ENCODE measurements at places on chromosomes 4 and X. TPM values are rescaled to one million over a fixed set of nuclear protein-coding genes. Genes with fewer than 3 reads are reported as not detected.

PAGE2 gene
- not detected for polyA plus RNA-seq

SMIM10L2A gene
- 10.4 TPM for polyA plus RNA-seq

LRAT gene
- 0.71 TPM for polyA plus RNA-seq

POU4F2 gene
- polyA plus RNA-seq: not detected

ANXA10 gene
- 0.10 TPM for polyA plus RNA-seq

KLKB1 gene
- polyA plus RNA-seq: 2.8 TPM

HTN1 gene
- polyA plus RNA-seq: 0.07 TPM

HERC5 gene
- 6.0 TPM for polyA plus RNA-seq

SH3D19 gene
- 35.2 TPM for polyA plus RNA-seq

STK32B gene
- 11.1 TPM for polyA plus RNA-seq

FAM9C gene
- 0.25 TPM for polyA plus RNA-seq

G3BP2 gene
- 205 TPM for polyA plus RNA-seq

SPANXN4 gene
- polyA plus RNA-seq: not detected

PRDM5 gene
- 23.6 TPM for polyA plus RNA-seq

ARX gene
- polyA plus RNA-seq: not detected

OCIAD1 gene
- 296 TPM for polyA plus RNA-seq

IL2 gene
- polyA plus RNA-seq: not detected

VCX gene
- not detected for polyA plus RNA-seq

CT45A10 gene
- not detected for polyA plus RNA-seq

TLR8 gene
- polyA plus RNA-seq: 0.15 TPM

ERVMER34-1 gene
- polyA plus RNA-seq: 4.1 TPM

HNRNPD gene
- 698 TPM for polyA plus RNA-seq

GRCh38 chr4:5988086-5988845 lies 30.0 kb downstream of the C4orf50 start:
- DNase-seq: no peak

DNA sequence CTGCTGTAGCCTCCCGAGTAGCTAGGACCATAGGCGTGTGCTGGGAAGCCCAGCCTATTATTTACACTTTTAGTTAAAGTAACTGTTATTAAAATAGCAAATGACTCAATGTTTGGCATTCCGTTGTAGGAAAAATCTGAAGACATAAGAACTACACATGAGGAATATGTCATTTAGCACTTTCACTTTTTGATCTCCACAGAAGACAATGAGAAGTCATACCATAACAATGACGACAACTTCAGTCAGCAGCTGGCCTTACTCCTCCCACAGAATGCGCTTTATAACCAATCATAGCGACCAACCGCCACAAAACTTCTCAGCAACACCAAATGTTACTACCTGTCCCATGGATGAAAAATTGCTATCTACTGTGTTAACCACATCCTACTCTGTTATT lies 6.7 kb downstream of the GPR34 start:
- DNase-seq: no peak

DNA sequence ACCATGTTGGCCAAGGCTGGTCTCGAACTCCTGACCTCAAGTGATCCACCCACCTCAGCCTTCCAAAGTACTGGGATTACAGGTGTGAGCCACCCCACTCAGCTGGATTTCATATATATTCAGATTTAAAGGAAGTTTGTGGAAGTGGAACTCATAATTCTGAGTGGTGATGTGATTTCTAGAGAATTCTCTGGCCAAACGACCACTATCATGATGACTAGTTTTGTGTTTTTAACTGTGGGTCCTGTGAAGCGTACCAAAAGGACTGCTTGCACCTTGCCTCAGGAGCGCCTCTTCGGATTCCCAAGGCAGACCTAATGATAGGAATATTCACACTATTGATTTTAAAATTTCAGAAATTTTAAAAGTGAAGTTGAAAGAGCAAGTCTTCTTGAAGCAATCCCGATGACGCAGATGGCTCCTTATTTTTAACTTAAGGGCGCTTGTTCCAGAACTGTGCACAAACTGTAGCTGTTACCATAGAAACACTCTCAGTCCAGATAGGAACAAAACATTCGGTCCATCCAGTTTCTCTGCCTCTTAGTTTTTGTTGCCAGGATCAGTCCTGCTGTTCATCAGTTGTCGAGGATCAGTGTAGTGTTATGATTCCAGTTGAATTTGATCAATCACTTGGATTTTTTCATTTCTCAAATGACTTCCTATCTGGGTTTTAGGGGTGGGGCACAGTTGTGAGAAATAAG lies 51.7 kb upstream of the CLCN4 start:
- no peak for DNase-seq

- DNase-seq: no peak
Observed at GRCh38 chrX:9927698-9928482, 39.3 kb upstream of the CLDN34 start.

GRCh38 chrX:140949233-140949632 lies 53.2 kb upstream of the SPANXB1 start:
- DNase-seq: no peak

GRCh38 chrX:15989716-15990115 lies 133.6 kb upstream of the GRPR start:
- no peak for DNase-seq

DNA sequence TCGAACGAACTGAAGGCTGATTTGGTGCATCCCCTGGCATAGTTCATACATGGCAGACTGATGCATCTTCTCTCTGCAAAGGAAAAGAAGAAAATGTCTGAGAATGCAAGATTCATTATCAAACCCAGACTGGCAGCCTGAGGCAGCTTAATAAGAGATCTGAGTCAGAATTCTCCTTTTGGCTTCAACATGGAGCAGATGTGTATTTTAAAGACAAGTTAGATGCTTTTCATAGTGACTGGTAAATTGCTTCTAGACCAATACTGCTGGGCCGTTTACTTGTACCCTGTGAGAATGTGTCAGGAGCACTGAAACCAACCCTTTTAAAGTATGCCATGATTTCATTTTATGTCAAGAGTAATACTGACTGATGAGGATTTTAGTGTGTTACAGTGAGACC lies 322.0 kb downstream of the NR3C2 start:
- no peak for DNase-seq

- no peak for DNase-seq
Observed at GRCh38 chr4:100290585-100290984, 100.3 kb upstream of the DDIT4L start.

DNA sequence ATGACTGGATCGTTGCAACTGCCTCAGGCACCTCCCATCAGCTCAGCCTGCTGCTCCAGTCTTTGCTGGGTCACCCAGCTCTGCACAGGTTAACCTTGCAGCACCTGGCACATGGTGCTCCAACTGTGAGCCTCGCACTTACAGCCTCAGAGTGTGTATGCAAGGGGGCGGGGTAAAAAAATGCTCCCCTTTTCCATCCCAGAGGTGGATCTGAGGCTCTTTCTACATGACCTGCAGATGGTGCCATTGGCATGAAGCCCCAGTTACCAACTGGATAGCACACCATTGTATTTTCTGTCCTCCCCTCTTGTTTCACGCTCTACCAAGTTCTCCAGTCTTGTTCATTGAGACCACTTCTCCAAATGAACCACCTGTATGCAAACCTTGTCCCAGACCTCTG lies 46.2 kb upstream of the TRPC3 start:
- DNase-seq: no peak

GRCh38 chr4:8188743-8189550 lies 10.1 kb upstream of the SH3TC1 start:
- DNase-seq: no peak

- DNase-seq: no peak
Observed at GRCh38 chrX:4240541-4241194, 527.2 kb upstream of the PRKX start.

GRCh38 chr4:146154057-146154456 lies 21.5 kb upstream of the LSM6 start:
- no peak for DNase-seq

- DNase-seq: no peak
Observed at GRCh38 chr4:115219315-115219860, 106.0 kb upstream of the NDST4 start.

- no peak for DNase-seq
Observed at GRCh38 chrX:38117485-38117884, 103.2 kb downstream of the SRPX start.

DNA sequence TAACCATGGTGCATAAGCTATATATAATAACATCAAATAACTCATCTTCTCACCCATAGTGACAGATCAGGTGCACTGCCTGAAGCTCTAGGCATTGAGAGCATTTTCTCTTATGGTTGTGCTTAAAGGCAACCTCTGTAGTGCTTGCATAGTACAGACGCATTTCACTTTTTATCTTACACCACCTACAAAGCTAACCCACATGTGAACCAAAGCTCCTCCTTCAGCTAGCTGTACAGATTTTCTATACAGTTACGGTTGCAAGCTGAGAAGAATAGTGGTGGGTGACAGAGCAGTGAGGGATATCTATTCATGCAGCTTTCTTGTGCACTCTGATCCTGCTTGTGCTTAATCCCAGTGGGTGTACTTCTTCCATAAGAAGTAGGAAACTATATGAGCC lies 1525.2 kb downstream of the STIM2 start:
- DNase-seq: no peak

GRCh38 chrX:30657196-30658161 lies 4.3 kb downstream of the GK start:
- no peak for DNase-seq

GRCh38 chr4:153790962-153791551 lies 2.2 kb upstream of the SFRP2 start:
- DNase-seq: no peak

DNA sequence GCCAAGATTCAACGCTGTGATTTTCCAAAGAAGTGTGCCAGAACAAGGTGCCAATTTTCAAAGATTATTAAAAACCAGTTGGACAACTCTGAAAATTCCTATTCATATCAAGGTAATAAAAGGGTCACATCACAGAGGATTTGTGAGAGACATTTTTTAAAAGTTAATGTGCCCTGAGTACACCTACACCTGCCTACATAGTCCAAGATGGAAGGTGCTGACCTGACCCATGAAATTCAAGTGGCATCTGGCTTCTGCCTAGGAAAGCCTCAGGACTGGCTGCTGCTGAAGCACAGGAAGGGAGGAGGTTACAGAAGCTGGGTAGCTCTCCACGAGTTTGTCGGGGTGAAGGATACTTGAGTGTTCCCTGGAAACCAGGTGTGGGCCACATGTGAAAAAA lies 11.4 kb upstream of the ARSJ start:
- no peak for DNase-seq

GRCh38 chr4:146661367-146661766 lies 22.7 kb downstream of the POU4F2 start:
- DNase-seq: no peak

DNA sequence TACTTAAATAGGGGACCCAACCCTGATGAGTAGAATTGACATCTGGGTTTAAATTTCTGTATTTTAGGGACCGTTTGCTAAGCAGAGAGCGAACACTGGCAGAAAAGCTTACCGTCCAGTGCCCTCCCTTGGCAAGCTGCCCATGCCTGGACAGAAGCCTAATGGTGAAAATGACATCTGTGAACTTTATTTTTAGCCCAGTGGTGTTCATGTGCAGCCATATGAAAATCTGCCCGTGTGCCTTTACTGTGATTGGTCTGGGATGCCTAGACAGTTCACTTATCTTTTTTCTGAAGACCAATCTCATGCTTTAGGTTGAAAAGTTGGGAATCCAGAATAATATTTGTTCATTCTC lies 1.1 kb downstream of the STBD1 start:
- no peak for DNase-seq

GRCh38 chr4:113981591-113981990 lies 2.1 kb upstream of the ARSJ start:
- no peak for DNase-seq

GRCh38 chr4:47774079-47774478 lies 63.8 kb downstream of the CORIN start:
- DNase-seq: no peak

DNA sequence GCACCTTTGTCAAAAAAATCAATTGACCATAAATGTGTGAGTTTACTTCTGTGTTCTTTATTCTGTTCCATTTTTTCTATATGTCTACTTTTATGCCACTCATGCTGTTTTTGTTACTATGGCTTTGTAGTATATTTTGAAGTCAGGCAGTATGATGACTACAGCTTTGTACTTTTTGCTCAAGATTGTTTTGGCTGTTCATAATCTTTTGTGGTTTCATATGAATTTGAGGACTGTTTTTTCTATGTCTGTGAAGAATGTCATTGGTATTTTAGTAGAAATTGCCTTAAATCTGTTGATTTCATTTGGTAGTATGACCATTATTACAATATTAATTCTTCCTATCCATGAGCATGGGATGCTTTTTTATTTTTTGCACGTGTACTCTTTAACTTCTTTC lies 346.8 kb downstream of the PPP3CA start:
- no peak for DNase-seq

- DNase-seq: no peak
Observed at GRCh38 chrX:9557521-9557920, 92.7 kb downstream of the TBL1X start.

- DNase-seq: no peak
Observed at GRCh38 chr4:113773756-113774155, 12.2 kb upstream of the CAMK2D start.

- DNase-seq: no peak
Observed at GRCh38 chrX:106802063-106802387, 448 bp upstream of the TBC1D8B start.

DNA sequence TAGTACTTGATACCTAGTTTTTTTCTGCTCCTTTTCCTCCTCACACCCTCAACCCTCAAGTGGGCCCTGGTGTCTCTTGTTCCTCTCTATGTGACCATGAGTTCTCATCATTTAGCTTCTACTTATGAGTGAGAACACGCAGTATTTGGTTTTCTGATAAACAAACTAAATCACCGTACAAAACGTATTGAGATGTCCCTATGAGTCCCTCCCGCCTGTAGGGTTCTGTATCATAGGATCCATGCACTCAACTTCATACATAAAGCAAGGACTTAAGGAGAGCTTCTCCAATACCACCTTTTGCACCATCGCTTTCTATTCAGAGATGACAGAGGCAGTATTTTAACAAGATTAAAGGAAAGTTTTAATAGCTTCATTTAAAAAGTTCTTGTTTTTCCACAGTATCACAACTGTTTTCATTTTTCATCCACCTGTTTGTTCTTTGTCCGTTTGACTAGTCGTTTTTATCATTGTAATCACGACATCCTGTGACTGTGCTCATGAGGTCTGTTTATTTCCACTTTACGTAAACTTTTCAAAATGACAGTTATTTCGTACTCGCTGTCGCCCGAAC lies 457 bp upstream of the RAB9A start:
- no peak for DNase-seq

DNA sequence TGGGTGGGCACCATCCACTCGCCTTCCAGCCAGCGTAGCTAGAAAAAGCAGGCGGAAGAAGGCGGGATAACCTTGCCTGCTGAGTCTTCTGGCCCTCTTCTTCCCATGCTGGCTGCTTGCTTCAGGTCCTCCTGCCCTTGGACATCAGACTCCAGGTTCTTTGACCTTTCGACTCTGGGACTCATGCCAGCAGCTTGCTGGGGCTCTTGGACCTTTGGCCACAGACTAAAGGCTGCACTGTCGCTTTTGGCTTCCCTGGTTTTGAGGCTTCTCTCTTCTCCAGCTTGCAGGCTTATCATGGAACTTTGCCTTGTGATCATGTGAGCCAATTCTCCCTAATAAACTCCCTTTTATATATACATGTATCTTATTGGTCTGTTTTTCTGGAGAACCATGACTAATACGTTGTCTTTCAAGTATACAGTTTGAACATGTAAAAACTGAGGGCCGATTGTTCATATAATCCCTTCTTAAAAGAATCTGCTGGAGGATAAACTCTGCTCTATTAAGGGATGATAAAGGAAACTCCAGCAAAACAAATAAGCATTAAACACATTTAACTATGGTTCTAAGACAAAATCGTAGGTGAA lies 116.6 kb upstream of the LCORL start:
- DNase-seq: no peak
